ENCODE measurements at places on chromosomes 3 and 15.

- ATAC-seq = peak; percentile 66
Measured at GRCh38 chr3:194870394-194871110, 184.9 kb downstream of the FAM43A start.

GRCh38 chr3:102307442-102307841 is 127.4 kb upstream of the ZPLD1 start:
- no peak for ATAC-seq

DNA sequence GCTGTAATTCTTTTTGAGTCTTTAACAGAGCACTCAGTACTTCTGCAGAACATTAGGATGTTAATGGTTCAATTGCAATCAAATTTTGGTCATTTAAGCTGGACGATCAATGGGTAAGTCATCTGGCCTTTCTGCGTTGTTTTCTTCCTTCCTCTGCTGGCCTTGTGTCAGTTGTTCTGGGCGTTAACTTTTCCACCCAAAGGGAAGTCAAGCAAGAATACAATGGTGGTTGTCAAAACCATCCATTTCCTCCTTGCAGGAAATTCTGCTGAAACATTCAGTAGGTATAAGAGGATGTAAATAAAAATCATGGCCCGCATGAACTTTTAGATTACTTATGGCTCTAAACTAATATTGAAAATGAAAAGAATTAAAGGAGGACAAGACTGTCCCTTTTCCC is 584.0 kb downstream of the GRM7 start:
- ATAC-seq = no peak

GRCh38 chr15:65805019-65805745 is 13.1 kb upstream of the DENND4A start:
- ATAC-seq = no peak
